ENCODE measurements at places on chromosomes 13 and 19.

GRCh38 chr19:39518458-39518857, 3.5 kb downstream of the SELENOV start:
- no peak for DNase-seq
- peaks cover 33% of the 10 kb centered on the region for H3K27me3 ChIP-seq
- H3K4me3 ChIP-seq: no peak overlapping the region
- H3K36me3 ChIP-seq: no peaks in the 10 kb centered on the region
- no peak overlapping the region for H3K27ac ChIP-seq

GRCh38 chr19:4732680-4733114, 9.1 kb upstream of the DPP9 start:
- H3K4me1 ChIP-seq: no peaks in the 10 kb centered on the region
- H3K27ac ChIP-seq: no peak overlapping the region
- H3K4me3 ChIP-seq: no peak overlapping the region
- no peaks in the 10 kb centered on the region for H3K36me3 ChIP-seq

GRCh38 chr13:44574466-44574855, 1.7 kb downstream of the TSC22D1 start:
- no peak overlapping the region for H3K27ac ChIP-seq
- H3K36me3 ChIP-seq: no peaks in the 10 kb centered on the region
- peak overlapping the region; percentile 98 for H3K4me3 ChIP-seq
- DNase-seq: no peak
- no peaks in the 10 kb centered on the region for H3K27me3 ChIP-seq
- H3K4me1 ChIP-seq: peaks cover 16% of the 10 kb centered on the region

GRCh38 chr13:33188093-33188882, 97.3 kb downstream of the STARD13 start:
- no peaks in the 10 kb centered on the region for H3K27me3 ChIP-seq
- H3K4me3 ChIP-seq: no peak overlapping the region
- no peak for DNase-seq

GRCh38 chr13:25668345-25668744, 296.6 kb downstream of the ATP8A2 start:
- no peaks in the 10 kb centered on the region for H3K27me3 ChIP-seq
- H3K36me3 ChIP-seq: no peaks in the 10 kb centered on the region
- no peak overlapping the region for H3K4me3 ChIP-seq
- no peak for DNase-seq
- no peaks in the 10 kb centered on the region for H3K4me1 ChIP-seq
- no peak overlapping the region for H3K27ac ChIP-seq

- no peak overlapping the region for H3K27ac ChIP-seq
- no peaks in the 10 kb centered on the region for H3K36me3 ChIP-seq
- no peak overlapping the region for H3K4me3 ChIP-seq
Measured at GRCh38 chr13:30453727-30454126, 12.0 kb downstream of the HMGB1 start.

DNA sequence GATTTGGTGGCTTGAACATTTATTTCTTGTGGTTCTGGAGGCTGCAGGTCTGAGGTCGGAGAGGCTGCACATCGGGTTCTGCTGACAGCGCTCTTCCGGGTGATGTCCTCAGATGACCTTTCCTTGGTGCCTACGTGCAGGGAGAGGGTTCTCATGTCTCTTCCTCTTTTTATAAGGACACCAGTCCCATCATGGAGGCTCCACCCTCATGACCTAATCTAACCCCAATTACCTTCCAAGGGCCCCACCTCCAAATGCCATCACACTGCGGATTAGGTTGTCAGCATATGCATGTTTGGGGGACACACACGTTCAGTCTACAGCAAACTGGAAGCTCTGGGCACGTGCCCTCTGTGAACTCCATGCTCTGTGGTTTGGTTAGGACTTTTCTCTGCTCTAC, 338.6 kb downstream of the FGF9 start:
- H3K4me3 ChIP-seq: no peak overlapping the region
- H3K27me3 ChIP-seq: no peaks in the 10 kb centered on the region
- no peak overlapping the region for H3K27ac ChIP-seq
- DNase-seq: no peak
- no peaks in the 10 kb centered on the region for H3K4me1 ChIP-seq
- no peaks in the 10 kb centered on the region for H3K36me3 ChIP-seq

GRCh38 chr19:13842291-13843103, 34.4 kb upstream of the NANOS3 start:
- peak overlapping the region; percentile 92 for H3K4me3 ChIP-seq
- no peaks in the 10 kb centered on the region for H3K27me3 ChIP-seq
- H3K36me3 ChIP-seq: no peaks in the 10 kb centered on the region
- H3K4me1 ChIP-seq: peaks cover 6% of the 10 kb centered on the region

GRCh38 chr13:101868585-101869469, 416.4 kb downstream of the ITGBL1 start:
- H3K4me1 ChIP-seq: no peaks in the 10 kb centered on the region
- H3K27ac ChIP-seq: no peak overlapping the region
- no peak for DNase-seq
- H3K4me3 ChIP-seq: no peak overlapping the region
- H3K36me3 ChIP-seq: no peaks in the 10 kb centered on the region

DNA sequence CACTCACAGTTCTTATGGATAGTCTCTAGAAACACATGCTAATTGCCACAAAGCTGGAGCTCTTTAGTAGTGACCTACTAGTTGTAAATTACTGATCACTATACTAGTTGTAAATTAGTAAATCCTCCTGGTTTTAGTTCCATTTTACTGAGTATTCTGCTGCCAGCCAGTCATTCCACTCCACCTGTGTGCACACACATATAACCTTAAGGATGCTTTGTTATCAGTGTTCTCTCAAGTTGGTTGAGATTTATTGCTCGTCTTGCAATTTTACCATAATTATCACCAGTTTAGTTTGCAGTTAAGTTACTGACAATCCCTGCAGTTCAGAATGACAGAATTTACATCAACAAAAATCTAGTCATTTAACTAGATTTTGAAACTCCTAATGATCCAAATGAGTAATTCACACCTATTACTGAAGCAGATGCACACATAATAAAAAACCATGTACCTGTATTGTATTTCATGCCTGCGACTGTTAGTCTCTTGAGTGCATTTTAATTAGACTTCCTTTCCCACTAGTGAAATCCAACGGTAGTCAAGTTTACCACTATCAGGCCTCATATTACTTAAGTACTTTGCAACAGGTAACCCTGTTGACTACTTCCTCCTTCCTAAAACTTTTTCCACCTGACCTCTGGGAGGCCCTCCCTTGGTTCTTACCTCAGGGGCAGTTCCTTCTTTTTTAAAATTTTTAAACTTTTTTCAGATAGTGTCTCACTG, 7.6 kb downstream of the TPT1 start:
- peaks cover 42% of the 10 kb centered on the region for H3K4me1 ChIP-seq
- H3K36me3 ChIP-seq: peaks cover 17% of the 10 kb centered on the region
- H3K4me3 ChIP-seq: no peak overlapping the region

DNA sequence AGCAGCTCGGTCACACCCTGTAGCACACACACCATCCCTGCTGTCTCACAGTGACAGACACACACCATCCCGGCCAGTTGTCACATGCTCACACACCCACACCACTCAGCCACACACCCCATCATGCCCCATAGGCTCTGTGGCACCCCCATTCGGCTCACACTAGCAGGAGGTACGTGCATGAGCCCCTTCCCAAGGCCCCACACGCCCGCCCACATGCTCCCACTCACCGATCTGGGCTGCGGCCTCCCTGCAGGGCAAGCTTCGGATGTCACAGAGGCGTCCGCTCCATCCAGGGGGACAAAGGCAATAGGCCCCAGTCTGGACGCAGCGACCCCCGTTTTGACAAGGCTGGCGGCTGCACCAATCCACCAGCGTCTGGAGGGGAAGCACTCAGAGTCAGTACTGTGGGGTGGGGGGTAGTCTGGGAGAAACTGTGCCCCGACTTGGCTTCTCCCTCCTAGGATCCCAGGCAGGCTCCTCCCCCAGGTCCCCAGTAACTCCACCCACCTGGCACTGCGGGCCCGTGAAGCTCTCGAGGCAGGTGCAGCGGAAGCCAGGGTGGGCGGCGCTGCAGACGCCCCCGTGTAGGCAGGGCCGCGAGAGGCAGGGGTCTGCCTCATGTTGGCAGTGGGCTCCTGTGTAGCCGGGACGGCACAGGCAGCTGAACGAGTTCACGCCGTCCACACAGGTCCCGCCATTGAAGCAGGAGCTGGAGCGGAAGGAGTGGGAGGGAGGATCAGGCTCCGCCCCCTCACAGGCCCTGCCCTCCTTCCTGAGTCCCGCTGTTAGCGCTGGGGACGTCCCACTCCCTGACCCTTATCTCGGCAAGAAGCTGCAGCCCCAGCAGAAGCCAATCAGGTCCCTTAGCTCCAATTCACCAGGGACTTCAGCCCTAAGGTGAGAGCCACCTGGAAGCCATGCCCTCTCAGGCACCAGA, 20.1 kb downstream of the NOTCH3 start:
- no peaks in the 10 kb centered on the region for H3K4me1 ChIP-seq
- peak overlapping the region; percentile 38 for H3K4me3 ChIP-seq
- H3K36me3 ChIP-seq: no peaks in the 10 kb centered on the region
- no peak overlapping the region for H3K27ac ChIP-seq

GRCh38 chr19:40493778-40494177, 27.0 kb downstream of the SPTBN4 start:
- no peaks in the 10 kb centered on the region for H3K4me1 ChIP-seq
- H3K36me3 ChIP-seq: no peaks in the 10 kb centered on the region
- no peak for DNase-seq
- peaks cover 11% of the 10 kb centered on the region for H3K27me3 ChIP-seq
- H3K27ac ChIP-seq: no peak overlapping the region

DNA sequence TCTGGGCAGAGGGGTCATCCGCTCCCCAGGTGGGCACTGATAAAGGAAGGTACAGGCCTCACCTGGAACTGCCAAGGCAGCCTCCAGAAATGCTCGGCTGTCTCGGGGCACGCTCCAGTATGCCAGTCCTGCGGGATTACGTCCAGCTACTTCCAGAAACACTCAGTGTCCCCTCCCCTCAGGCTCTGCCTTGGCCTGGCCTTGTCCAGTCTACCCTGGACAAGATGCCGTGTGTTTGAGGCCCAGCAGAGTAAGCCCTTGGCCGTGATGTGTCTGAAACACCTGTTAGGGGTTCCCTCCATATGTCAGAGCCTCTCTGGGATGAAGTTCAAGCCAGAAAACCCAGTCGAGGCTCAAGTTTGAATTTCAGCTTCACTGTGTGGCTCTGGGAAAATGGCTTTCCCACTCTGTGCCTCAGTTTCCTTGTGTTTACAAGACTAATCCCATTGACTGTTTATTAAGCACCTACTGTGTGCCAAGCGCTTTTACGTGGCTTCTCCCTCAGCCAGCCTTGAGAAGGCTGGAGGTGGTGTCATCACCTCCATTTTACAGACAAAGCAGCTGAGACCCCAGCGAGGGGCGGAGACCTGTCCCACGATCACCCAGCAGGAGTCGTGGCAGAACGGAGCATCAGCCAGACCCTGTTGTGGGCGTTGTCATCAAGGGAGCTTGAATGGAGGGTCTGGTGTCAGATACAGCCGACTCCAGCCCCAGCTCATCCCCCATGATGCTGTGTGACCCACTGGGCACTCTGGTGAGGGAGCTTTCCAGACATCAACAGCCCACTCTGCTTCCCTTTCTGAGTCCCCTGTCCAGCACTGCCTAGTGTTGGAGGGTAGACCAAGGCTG, 2.0 kb upstream of the PIK3R2 start:
- H3K4me1 ChIP-seq: peaks cover 3% of the 10 kb centered on the region
- DNase-seq: no peak
- H3K36me3 ChIP-seq: peaks cover 11% of the 10 kb centered on the region

GRCh38 chr13:22039961-22040360, 369.1 kb downstream of the FGF9 start:
- no peak for DNase-seq
- no peak overlapping the region for H3K4me3 ChIP-seq
- no peaks in the 10 kb centered on the region for H3K27me3 ChIP-seq
- no peaks in the 10 kb centered on the region for H3K4me1 ChIP-seq
- no peaks in the 10 kb centered on the region for H3K36me3 ChIP-seq

GRCh38 chr13:106752584-106753170, 184.7 kb upstream of the ARGLU1 start:
- DNase-seq: no peak
- H3K27ac ChIP-seq: no peak overlapping the region
- H3K4me3 ChIP-seq: no peak overlapping the region

DNA sequence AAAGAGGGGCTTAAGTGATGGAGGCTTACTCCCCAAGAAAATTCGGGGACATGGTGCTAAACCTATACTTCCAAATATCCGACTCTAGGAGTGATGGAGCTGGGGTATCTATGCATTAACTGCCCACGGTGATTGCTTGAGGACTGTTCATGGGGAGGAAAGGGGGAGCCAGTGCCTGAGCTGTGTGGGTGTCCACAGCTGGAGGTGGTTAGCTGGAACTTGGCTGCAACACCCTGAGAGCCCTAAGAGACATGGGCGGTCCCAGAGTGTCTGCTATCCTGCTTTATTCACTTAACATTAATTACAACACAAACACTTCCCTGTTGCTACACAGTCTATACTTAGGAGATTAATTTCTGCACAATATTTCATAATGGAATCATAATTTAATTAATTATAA, 28.1 kb upstream of the POMP start:
- no peak for DNase-seq
- no peak overlapping the region for H3K27ac ChIP-seq
- no peaks in the 10 kb centered on the region for H3K36me3 ChIP-seq
- no peak overlapping the region for H3K4me3 ChIP-seq
- H3K4me1 ChIP-seq: no peaks in the 10 kb centered on the region
- no peaks in the 10 kb centered on the region for H3K27me3 ChIP-seq

GRCh38 chr13:27504868-27505194, 54.5 kb upstream of the MTIF3 start:
- no peaks in the 10 kb centered on the region for H3K36me3 ChIP-seq
- no peak for DNase-seq
- no peaks in the 10 kb centered on the region for H3K4me1 ChIP-seq

GRCh38 chr19:41702171-41702651, 6.2 kb upstream of the CEACAM5 start:
- DNase-seq: no peak
- H3K36me3 ChIP-seq: no peaks in the 10 kb centered on the region
- H3K4me1 ChIP-seq: peaks cover 23% of the 10 kb centered on the region

DNA sequence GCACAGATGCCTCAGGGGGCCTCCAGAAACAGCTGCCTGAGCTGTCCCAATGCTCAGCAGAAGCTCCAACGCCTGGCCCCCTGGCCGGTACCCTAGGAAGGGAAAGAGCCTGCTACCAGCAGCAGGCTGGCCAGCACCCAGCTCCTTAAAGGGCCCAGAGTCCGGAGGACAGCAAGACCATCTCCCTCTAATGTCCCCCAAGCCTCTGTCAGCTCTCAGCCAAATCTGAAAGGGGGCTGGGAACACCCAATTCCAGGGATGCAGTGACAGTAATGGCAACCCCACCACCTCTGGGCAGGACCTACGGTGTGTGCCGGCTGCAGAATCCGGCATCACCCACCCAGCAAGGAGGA, 4.2 kb downstream of the PPP6R1 start:
- DNase-seq: no peak
- peaks cover 3% of the 10 kb centered on the region for H3K4me1 ChIP-seq
- no peaks in the 10 kb centered on the region for H3K36me3 ChIP-seq
- peak overlapping the region; percentile 2 for H3K4me3 ChIP-seq
- H3K27ac ChIP-seq: peak overlapping the region; percentile 89
- H3K27me3 ChIP-seq: no peaks in the 10 kb centered on the region

DNA sequence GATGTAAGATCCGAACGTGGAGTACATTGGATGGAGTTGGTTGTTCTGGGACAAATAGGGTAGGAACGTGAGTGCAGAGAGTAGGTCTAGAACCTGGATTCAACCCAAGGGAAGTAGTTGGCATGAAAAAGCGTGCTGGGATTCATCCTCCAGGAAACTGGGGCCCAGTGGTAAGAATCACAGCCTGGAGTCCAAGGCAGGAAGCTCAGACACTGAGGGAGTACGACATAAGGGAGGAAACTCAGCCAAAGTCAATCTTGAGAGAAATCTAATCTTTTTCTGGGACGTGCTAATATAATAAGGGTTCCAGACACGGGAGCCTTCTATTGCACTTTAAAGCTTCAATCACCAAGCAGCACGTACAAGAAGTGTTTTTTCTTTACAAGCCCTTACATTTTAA, 46.4 kb downstream of the DLEU7 start:
- H3K36me3 ChIP-seq: no peaks in the 10 kb centered on the region
- peaks cover 5% of the 10 kb centered on the region for H3K4me1 ChIP-seq
- no peak for DNase-seq
- H3K27ac ChIP-seq: no peak overlapping the region
- H3K27me3 ChIP-seq: no peaks in the 10 kb centered on the region
- no peak overlapping the region for H3K4me3 ChIP-seq
